Activated CD4-positive, alpha-beta T cell treated with anti-CD3 and anti-CD28 coated beads, Interleukin-2, amount 50 U/mL, for 24 hours (primary cell): ENCODE measurements at places on chromosomes 1 and 21.

GRCh38 chr1:200857804-200858203 is 15.0 kb upstream of the GPR25 start:
- DNase-seq, result no peak

- no peak for DNase-seq
These were observed 2.5 kb downstream of the DR1 start for GRCh38 chr1:93348104-93348728.

GRCh38 chr1:212528501-212528900 is 80.1 kb upstream of the ATF3 start:
- no peak for DNase-seq

DNA sequence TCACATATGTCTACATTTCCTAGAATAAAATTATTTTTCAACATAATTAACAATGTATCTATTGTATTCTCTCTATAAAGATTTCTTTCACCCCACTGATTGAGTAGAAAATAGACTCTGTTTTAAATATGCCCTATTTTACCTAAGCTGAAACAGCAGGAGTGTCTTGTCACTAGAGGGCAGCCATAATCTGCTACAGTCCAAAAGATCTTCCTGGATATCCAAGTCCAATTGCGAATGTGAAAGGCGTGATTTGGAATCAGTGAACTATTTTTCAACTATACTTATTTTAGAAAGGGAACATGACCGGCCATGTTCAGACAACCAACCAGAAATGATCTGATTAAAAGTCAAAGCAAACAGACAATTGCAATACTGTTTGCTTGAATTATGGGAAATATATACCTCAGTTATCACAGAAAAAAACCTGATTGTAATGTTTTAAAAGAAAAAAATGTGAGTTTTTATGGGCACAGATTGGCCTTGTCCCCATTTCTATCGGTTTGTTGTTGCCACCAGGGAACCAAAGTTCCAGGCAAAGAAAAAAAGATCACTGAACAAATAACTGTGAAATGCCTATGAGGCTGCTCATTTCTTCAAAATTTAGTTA is 1211.0 kb upstream of the ADGRL4 start:
- no peak for DNase-seq

- DNase-seq, result no peak
These were observed 350.2 kb downstream of the PLPP3 start for GRCh38 chr1:56229186-56229585.
